Ovary (tissue), 10 donors: ENCODE measurements at places on chromosomes 2 and 18. TPM values are rescaled to one million over a fixed set of nuclear protein-coding genes. Genes with fewer than 3 reads are reported as not detected.

- DNase-seq: no peak
Observed at GRCh38 chr18:73288813-73289212, 421.0 kb upstream of the NETO1 start.

CCNT2 gene
- total RNA-seq: 31.5 TPM

ATOH8 gene
- total RNA-seq: 10.7 TPM

DNA sequence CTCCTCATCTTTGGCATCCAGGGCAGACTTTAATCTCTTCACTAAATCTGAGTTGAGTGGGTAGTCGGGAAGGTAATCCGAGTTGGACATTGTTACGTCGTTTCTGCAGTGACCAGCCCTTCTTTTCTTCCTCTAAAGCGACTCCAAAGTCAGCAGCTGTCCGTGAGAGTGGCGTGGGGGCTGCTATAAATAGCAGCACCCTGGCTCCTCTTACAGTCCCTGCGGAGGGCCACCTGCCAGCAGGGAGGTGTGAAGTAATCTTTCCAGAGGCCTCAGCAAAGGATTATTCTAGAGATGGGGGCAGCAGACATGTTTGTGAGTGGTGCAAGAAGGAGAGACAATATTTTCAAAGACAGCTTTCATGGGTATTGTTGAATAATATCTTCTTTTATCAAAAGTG, at the start of gene ASB18:
TSS of gene ASB18 (minus strand) at position 151 of the 400 bp plus-strand sequence. CDS start at position 90, 61 bp downstream.
- DNase-seq: no peak

DNA sequence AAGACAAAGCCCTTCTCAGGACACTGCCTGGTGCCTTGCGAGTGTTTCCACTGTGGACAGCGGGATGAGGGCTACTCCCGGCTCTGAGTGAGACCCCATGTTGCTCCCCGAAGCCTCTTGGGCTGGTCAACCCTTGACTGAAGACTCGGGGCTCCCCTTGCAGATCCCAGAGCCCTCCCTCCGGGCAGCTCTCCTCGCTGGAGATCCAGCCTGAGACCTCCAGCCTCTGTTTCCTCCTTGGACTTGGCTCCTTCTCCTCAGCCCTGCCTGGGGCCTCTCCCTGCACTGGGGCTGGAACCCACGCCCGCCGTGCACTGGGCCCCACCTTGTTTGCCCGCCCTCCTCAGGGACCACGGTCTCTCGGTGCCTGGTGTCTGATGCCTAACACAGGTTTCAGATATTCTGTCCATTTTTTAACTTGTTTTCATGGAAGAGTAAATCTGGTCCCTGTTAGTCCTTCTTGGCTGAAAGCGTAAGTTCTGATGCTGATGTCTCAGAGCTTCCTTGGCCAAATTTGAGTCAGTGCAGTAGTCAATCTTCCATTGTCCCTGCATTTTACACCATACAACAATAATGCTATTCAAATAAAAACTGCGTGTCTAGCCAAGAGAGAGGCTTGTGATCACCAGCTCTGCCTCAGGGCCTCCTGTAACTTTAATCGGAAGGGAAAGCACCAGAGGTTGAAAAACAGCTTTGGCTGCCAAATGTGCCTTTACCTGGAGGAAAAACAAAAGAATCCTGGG, 139.3 kb upstream of the CTDP1 start:
- DNase-seq: peak; percentile 5

PDE1A gene
- total RNA-seq: 2.9 TPM

REG3A gene
- not detected for total RNA-seq

- DNase-seq: no peak
Observed at GRCh38 chr2:3159782-3160545, 217.7 kb downstream of the EIPR1 start.

MEP1B gene
- not detected for total RNA-seq

- DNase-seq: no peak
Observed at GRCh38 chr18:61992923-61993322, 100.1 kb upstream of the RNF152 start.

DNA sequence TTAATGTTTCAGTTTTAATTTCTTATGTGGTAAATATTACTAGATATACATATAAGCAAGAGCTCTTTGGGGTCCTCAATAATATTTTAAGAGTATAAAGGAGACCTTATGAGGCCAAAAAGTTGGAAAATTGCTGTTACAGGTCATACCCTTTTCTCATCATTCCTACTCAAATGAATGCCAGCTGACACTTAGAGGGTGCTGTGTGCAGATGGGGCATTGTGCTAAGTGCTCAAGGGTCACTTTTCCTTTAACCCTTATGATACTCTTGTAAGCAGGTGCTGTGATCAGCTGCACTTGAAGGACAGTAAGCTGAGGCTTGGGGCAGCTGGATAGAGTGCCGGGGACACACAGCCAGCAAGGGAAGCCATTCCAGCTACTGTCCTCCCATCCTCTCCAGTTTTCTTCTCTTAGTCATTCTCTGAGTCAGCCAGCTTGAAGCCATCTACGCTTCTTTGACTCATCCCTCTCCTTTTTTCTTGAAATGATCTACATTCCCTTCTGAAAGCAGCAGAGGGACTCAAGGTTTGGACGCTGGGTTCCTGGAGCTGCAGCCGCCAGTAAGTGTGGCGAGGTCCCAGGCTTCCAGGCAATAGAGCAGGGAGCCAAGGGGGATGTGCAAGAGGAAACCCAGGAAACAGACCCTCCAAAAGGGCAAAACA, 42.0 kb upstream of the CREB1 start:
- DNase-seq: no peak

GRCh38 chr2:189799531-189799930, 15.3 kb downstream of the PMS1 start:
- no peak for DNase-seq

MPPE1 gene
- 28.6 TPM for total RNA-seq

DNA sequence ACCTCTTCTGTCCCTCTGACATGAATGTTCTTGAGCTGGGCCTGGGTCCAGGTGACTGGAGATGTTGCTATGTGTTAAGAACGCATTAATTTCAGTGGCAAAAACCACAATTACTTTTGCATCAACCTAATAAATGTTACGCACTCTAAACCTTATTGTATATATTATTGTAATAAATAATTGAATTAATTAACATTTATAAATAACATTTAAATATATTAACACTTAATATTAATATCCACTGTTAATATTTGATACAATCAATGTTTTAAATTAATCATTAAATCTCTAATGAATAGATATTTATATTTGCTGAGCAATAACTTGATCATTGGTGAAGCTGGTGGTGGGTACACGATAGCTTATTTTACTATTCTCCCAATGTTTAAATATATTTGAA, 97.4 kb downstream of the KCNF1 start:
- DNase-seq: no peak

- peak; percentile 43 for DNase-seq
Observed at GRCh38 chr2:200477667-200478131, 32.2 kb downstream of the KCTD18 start.

GRCh38 chr18:54720620-54721019, 107.7 kb upstream of the RAB27B start:
- no peak for DNase-seq
